ENCODE measurements at places on chromosomes 16 and 17.

GRCh38 chr16:68676113-68676860 lies 31.2 kb downstream of the CDH3 start:
- DNase-seq, result no peak

GRCh38 chr17:2302778-2303203 lies 794 bp downstream of the SMG6 start:
- no peak for DNase-seq

- DNase-seq, result peak; percentile 36
These were observed 7.4 kb upstream of the MMP2 start for GRCh38 chr16:55471448-55472097.

- no peak for DNase-seq
These were observed 27.0 kb downstream of the LGALS3BP start for GRCh38 chr17:78952706-78953105.

DNA sequence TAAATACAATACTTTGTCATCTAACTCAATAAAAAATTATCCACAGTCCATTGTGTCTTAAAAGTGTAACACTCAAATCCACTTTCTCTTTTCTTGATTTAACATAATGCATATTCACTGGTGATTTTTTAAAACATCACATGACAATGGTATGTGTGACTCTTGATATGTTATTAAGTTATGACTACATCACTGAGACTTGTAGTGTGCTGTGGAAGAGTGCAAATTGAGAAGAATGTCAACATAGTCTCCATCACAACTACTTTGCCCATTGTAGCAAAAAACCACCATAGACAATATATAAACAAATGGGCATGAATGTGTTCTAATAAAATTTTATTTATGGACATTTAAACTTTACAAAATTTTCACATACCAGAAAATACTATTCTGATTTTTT lies 380.7 kb upstream of the PMFBP1 start:
- no peak for DNase-seq

Measured in inflammatory macrophage treated with lipopolysaccharide for 1 hour (primary cell).